ENCODE measurements at places on chromosomes 16 and 17.

DNA sequence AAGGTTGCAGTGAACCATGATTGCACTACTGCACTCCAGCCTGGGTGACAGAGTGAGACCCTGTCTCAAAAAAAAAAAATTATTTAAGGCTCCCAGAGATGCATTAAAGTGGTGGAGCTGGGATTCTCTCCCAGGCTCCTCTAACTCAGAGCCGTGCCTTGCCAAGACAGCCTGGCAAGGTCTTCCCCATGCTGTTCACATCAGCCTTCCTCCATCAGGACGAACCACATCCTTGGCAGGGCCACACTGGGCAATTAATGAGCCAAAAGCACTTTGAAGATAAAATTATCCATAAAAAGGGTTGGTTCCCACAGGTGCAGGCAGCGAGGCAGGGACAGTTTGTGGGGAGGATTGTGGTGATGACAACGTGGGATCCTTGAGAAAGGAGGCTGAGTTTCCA lies 19.8 kb upstream of the BBS2 start:
- DNase-seq, result no peak

DNA sequence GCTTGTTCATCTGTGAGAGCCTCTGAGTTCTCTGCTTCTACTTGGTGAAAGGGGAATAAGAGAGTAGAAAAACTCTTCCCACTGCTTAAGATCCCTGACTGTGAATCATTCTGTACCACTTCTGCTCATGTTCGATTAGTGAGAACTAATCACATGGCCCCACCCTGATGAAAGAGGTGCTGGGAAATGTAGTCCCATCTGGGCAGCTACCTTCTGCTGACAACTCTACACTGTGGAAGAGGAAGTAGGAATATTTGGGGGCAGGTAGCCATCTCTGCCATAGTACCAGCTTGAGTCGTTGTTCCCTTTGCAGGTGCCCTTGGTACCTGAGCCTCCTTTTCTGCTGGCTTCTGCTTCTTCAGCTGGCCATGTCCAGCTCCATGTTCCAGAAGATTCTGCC lies 29.9 kb downstream of the NKD1 start:
- DNase-seq, result no peak

DNA sequence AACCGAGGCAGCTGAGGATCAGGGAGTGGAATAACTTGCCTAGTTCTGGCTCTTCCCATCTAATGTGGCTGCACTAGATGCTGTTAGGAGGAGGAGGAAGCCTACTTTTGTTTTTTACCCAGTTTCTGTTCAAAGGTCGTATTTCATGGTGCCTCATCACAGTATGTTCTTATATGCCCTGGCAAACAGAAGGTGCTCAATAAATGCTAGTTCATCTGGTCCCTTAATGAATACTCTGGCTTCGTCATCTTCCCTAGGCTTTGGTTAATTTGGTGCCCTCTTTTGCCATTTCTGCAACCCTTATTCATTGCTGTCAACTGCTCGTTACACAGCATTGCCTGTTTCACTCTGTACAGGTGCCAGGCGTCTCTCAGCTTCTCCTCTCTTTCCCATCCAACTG lies 151.7 kb downstream of the WWOX start:
- DNase-seq, result no peak

DNA sequence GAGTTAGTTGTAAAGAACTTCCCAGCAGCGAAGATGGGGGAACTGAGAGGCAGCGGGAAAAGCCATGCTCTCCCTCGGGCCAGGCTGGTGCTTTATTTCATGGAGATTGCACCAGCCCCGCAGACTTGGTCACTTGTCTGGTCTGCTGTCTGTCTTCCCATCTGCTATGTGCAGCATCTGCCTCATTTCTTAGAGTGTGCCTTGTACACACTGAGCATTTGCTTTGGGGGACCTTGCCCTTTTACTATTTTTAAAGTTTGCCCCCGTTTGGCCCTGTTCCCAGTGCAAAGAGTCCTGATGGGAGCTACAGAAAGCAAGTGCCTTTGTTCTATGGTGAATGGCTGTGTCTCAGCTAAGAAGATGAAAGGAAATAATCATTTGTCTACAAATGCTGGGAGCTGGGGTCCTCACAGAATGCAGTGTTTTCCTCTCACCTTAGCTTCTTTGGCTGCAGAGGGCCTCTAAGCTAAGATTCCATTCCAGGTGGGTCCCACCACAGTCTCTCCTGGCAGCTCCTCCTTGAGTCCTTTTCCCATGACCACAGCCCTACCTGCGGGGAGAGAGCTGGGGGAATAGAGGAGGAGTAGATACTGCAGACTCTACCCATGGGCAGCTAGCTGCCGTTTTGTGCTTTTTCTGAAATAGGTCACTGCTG lies 25.1 kb upstream of the CNOT1 start:
- DNase-seq, result no peak

DNA sequence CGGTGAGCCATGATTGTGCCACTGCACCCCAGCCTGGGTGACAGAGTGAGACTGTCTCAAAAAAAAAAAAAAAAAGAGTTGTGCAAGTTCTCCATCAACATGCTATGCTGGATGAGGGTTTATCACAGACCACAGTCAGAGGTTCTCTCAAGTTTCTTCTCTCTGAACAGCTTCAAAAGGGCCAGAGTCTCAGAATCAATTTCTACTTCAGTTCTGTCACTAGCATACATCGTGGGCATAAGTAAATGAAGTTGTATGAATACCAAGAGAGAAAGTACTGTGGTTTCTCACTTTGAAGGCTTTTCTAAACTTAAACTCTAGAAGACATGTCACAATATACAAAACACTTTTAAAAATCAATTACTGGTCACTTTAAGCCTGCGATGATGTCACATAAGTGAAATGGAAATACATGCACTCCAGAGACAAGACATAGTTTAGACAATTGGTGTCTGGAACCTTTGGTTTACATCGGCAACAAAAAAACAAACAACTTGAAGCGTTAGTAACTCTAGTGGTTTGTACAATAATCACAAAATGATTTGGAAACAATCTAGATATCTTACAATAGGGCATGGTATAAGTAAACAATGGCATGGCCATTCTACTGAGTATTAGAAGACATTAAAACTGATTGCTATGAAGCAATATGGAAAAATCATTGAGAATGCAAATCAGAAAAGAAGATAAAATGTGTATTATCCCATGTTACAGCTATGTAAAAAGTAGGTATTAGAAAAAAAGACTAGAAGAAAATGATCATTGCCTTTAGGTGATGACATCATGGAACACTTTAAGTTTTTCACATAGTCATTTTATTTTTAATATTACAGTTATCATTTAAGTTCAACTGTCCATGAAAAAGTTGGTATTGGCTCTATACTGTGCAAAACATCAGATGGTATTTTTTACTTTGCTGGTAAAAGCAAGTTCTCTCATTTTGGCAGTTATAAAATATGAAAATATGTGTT lies 232.3 kb downstream of the ZFHX3 start:
- no peak for DNase-seq

DNA sequence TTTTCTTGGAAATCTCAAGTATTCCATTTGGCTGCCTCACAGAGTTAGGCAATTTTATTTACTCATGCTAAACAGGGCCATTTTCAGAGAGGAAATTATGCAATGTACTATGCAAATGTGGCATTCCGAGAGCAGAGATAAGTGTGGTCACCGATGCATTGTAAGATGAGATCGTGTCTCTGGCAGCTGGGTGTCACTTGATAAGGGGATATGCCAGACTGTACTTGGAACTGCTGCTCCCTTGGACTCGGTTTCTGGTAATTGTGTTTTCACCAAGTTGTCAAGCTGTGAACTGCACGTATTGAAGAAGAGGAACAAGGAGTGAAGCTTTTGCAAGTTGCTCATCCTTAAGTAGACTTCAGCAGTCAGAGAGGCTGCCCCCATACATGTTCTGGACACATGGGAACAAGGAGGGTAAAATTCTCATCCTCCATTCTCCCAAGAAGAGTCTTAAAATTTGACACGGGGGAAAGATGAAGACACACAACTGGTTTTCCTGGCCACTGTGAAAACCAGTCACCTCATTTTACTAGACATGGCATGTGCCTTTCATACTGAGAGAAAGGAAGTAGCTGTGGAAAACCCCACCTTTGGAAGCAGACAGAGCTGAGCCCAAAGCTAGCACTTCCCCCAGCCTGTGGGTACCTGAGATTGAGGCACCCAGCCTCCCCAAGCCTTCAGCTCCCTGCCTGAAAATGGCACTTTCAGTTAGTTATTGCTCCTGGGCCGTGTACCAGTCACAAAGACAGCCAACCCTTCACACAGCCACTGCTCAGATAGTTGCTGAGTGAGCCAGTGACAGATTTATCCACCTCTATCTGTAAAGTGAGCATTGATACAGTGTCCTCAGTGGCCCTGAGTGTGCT lies 150.7 kb downstream of the SOCS1 start:
- peak; percentile 100 for DNase-seq

DNA sequence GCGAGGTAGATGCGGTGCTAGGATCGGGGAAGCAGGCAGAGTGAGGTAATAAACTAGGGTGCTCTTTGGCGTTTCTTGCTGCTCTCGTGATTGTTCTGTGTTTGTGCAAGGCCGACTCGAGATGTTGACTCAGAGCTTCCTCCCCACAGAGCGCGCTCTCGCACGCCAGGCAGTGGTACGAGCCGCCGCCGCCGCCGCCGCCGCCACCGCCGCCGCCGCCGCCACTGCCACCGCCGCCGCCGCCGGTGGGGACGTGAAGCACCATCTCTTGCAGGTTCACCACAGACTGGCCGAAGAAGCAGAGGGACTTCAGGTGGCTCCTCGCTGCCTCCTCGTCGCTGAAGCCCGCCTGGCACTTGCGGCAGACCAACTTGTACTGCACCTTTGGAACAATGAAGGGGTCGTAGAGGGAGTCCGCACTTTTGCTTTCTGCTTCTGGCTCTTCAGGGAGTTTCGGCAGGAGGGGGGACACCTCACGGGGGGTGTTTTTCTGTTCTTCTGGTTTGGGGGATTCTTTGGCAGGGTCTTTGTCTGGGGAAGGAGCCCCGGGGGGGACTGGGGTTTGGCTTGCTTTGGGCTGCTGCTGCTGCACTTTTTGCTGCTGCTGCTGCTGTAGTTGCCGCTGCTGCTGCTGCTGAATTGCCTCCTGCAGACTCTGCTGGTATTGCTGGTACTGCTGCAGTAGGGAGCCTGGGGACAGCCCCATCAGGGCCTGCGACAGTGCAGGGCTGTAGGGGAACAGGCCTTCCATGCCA lies 260.2 kb downstream of the ZFHX3 start:
- peak; percentile 67 for DNase-seq

- no peak for DNase-seq
Measured at GRCh38 chr17:15278380-15278779, 13.3 kb upstream of the PMP22 start.

GRCh38 chr17:31294231-31294630 lies 2.8 kb downstream of the OMG start:
- no peak for DNase-seq

- no peak for DNase-seq
Measured at GRCh38 chr17:32266389-32267301, 1.0 kb downstream of the RHBDL3 start.

- no peak for DNase-seq
Measured at GRCh38 chr17:10147040-10147439, 51.4 kb downstream of the GAS7 start.

GRCh38 chr16:20901436-20902112 lies 1.0 kb downstream of the LYRM1 start:
- peak; percentile 44 for DNase-seq

- DNase-seq, result no peak
Measured at GRCh38 chr17:44273607-44274006, 5.7 kb upstream of the SLC4A1 start.

DNA sequence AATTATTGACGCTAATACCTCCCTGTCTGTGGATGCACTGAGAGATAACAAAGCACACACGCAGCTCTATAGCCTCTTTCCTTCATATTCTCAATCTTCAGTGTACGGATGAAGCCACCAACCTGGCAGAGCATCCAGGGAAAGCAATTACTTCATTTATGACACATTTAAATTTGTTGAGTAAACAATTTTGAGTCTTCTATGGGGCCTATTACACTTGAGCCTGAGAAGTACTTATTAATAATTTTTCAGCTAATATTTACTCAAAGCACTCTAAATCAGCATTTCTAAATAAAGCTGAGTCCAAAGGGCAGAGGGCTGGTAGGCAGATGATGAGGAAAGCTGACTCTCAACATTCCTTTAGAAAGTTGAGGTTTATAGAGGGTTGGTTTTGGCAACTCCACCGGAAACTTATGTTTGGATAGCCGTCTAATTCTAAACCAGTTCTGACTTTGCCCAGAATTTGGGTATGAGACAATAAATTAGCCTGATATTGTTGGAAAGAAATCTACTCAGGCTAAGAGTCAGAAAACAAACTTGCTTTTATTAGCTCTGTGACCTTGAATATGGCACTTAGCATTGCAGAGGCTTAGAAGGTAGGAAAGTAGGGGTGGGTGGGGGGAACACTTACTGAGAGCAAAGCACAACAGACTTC lies 643.5 kb downstream of the CDH11 start:
- DNase-seq, result no peak

- no peak for DNase-seq
Measured at GRCh38 chr16:64695684-64696083, 426.2 kb downstream of the CDH11 start.

- DNase-seq, result no peak
Measured at GRCh38 chr16:87056083-87056482, 261.1 kb downstream of the C16orf95 start.

GRCh38 chr17:20284570-20285295 lies 182.6 kb downstream of the LGALS9B start:
- DNase-seq, result no peak

DNA sequence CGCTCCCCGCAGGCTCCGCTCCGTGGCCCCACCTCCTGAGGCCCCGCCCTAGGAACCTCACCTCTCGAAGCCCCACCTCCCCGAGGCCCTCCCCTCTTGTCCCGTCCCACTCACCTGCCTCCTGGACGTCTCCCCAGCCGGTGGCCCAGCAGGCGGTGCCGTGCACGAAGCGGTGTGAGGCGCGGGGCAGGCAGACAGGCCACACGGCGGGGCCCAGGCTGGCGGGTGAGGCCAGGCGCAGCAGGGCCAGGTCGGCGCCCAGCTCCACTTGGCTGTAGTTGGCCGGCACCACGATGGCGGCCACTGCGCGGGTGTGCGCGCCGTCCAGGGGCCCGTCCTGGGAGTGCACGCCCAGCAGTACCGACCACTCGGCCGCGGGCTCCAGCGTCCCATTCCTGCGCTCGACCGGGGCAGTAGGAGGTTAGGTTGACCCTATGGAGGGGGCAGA lies 1.6 kb downstream of the PRSS36 start:
- DNase-seq, result no peak

DNA sequence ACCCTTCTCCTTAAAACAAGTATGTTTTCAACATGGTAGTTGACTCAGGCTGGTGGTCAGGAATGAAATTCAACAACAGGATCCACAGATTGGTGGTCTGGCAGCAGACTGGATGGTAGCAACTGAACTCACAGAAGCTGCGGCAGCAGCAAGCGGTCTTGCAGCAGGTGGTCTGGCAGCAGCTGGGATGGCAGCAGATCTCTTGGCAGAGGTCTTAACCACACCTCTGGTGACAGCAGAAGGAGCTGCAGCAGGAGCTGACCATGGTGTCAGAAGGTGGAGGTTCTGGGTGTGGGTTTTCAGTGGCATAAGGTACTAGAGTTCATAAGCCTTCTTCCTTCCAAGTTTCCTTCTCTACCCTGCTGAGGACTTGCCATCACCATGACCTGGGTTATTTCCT lies 2.2 kb upstream of the KRTAP4-1 start:
- DNase-seq, result no peak

Measured in GF-D8 (cell line).